ENCODE measurements at places on chromosomes 1 and 21.

GRCh38 chr1:103900005-103900404, 150.3 kb downstream of the AMY1C start:
- DNase-seq = no peak

DNA sequence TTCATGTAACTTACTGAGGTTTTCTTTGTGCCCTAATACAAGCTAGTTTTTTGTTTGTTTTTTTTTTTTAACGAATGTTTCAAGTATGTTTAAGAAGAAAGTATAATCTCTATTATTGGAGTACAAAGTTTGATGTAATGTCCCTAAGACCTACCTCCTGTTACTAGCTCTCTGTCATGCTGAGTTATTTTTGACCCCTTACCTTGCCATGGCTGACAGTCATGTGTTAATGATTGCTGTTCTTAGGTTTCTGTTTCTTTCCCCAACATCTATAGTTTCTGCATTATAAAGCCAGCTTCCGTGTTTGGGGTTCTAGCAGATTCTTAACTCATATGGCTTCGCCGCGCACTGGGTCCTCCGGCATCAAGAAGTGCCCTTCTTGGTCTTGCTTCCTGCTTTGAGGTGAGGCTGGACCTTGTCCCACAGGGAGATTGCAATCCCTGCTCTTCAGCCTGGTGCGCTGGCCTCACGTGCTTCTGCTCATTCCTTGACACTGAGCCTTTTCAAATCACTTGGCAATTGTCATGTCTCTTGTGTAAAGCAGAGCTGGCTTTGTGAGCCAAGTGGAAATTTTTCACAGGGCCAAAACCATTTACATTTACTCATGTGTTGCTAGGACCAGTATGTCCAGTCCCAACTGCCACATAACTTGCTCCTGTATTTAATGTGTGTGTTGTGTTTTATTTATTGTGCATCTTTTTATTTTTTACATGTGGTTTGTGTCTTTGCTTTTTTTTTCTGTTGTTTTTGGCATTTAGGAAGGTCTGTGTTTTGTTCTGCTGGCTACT, 135.0 kb upstream of the COL6A1 start:
- DNase-seq = no peak

DNA sequence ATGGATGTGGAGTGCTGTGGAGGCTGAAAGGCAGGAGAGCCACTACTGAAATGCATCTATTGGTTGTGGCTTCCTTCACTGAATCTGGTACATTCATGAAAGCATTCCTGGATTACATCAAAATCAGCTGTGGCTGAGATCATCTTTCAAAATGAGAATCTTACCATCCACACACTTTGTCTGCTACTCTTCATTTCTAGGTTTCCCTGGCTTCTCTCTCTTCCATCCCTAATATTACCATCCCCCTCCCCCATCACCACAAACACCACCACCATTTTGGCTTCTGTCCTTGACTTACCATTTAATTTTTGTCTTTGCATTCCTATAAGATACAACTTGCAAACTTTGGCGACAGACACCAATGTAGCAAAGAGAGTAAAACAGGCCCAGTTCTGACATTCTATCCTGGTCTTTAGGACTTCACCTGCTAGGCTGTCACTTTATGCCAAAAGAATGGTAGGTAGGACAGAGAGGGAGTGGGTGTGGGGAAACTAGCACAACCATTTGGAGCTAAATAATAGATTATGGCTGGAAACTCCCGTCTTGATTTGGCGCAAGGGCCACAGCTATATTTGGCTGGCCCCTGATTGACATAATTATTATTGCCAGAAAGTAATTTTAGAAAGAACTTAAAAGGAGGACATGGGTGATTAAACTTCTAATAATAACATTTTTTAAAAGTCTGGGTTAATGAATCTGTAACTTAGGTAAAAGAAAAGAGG, 15.1 kb upstream of the DUSP10 start:
- no peak for DNase-seq

DNA sequence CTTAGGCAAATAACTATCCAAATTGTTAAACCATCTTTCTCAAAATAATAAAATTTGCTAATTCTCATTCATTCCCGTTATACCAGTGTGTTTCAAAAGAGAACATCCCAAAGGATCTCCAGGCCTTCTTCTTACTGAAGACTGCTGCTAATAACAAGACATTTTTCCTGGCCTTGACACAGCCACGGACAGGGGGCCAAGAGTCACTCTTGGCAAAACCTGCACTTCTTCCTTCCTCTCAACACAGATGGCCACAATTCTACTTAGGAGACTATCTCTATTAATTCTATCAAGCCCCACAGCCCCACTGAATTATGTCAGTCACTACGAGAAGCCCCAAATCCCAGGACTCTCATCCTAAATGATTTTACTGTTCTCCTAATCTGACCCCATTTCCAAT, 86.0 kb downstream of the EVI5 start:
- DNase-seq = peak; percentile 27

DNA sequence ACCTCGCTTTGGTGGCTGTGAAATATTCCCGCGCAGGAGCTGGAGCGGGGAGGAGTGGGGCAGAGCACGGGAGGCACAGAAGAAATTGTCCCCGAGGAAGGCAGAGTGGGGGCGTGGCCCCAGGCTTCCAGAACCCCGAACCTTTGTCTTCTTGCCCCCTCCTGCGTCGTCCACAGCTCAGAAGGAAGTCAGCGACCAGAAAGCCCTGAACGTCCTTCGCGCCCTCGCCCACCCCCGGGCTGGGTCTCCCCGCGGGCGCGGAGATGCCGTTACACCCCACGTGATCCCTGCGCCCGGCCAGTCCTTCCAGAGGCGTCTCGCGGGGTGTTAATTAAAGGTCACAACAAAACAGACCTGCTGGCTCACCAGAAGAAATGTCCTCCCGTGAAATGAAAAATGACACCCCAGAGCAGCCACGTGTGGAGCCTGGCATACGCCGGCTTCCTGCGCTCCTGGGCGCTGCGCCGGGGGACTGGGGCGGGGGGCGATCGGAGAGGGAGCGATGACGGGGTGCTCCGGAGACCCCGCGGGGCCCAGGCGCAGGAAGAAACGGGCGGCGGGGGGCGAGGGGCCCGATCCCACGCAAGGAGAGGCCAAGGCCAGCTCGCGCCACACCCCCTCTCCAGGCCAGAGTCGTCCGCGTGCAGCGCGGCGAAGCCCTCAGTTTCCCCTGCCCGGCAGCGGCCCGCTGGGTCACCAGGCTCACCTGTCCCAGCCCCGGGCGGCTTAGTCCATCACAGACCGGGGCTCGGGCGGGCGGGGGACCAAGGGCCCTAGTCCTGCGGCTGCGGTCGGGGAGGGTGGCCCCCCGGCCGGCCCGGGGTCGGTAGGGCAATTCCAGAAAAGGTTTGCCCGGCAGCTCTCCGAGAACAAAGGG, 995 bp upstream of the KIF26B start:
- DNase-seq = peak; percentile 41

GRCh38 chr1:16111771-16112595, 38.5 kb upstream of the FAM131C start:
- DNase-seq = peak; percentile 80

- peak; percentile 66 for DNase-seq
Measured at GRCh38 chr1:229034342-229034741, 236.6 kb upstream of the RAB4A start.

- DNase-seq = no peak
Measured at GRCh38 chr1:43850591-43851233, 82.9 kb upstream of the ARTN start.

GRCh38 chr21:44425307-44425894, 29.9 kb upstream of the LRRC3 start:
- DNase-seq = peak; percentile 11

GRCh38 chr1:143736562-143736961, 235.2 kb downstream of the FAM72C start:
- DNase-seq = no peak

DNA sequence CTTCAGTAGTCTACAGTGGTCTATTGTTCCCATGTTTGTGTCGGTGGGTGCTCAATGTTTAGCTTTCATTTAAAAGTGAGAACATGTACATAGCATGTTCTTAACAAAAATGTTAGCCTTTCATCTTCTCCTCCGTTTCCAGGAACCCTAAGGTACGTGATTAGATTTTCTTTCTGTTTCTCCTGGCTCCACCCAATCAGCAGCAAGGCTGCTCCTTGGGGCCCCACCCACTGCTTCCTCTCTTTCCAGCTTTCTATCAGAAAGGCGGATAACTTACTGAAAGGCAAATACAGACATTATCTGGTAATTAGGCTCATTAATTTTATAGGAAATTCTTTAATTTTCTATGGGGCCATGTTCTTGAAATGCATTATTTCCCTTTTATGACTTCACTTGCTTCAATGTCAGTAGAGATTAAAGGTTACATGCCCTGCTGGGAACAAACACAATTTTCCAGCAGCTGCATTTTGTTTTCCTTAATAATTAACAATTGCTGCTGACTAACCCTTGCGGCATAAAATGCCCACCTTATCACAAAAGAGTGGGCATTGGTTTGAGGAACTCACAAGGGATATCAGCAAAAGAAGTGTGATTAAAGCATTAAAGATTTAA, 324.9 kb upstream of the SNX7 start:
- no peak for DNase-seq

DNA sequence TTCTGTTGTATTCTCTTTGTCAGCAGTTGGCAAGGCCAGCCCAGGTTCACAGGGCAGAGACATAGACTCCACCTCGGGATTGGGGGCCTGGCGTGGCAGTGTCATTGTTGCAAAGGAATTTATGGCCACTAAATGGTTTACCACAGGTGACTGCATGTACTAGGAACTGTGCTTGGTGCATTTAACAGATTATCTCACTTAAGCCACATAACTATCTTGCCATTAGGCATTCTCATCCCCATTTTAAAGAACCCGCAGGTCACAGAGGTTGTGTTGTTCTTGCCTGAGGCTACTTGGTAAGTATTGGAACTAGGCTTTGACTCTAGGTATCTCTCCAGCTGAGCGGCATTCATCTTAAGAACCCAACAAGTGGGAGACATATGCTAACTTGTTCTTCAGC, 9.7 kb downstream of the TLCD4 start:
- DNase-seq = no peak

DNA sequence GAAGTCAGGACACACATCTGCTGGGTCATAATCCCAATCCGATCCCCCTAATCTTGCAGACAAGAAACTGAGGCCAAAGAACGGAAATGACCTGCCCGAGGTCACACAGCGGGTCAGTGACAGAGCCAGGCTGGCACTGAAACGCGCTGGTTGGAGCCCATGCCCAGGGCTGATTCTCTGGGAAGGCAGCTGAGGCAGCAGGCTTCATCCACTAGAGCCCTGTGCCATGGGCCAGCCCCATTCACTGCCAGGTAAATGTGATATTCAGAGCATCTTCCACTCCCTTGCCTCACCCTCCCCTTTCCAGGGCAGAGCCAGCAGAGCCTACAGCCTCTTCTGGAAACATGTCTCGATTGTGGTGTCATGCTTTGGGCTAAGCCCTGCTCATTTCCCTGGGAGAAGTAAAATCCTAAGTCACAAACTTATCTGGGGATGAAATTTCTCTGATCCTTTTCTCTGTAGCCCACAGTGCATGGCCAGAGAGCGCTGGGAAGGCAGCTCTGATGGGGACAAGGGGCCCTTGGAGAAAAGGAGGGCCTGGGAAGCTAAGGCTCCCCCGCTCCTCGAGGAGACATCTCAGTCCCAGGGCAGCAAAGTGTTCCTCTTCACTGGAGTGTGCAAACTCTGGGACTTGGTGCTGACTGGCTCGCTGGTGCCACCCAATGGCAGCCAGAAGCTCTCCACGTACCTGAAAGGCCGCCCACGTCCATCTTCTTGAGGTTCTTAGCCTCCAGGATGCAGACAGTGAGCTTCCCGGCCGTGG, 110.4 kb downstream of the SYT2 start:
- DNase-seq = peak; percentile 77

DNA sequence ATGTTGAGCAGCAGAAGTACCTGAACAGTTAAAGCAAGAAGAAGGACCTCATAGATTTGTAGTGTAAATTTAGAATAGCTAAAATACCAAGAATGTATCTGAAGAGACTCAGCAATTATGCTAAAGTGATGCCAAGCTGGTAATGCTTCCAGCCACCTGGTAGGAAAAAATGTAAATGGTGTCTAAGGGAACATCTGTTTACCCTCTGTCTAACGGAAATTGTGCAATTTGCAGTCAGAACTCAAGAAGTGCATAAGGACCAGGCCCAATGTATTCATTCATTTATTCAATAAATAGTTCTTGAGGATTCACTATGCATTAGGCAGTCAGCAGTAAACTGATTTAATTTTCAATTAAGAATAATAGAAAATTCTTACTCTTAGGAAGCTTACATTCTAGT, 116.0 kb upstream of the ADGRL4 start:
- DNase-seq = no peak

GRCh38 chr21:42039470-42039901, 29.3 kb upstream of the ZBTB21 start:
- DNase-seq = no peak

- no peak for DNase-seq
Measured at GRCh38 chr21:29582855-29583254, 284.1 kb downstream of the BACH1 start.

- no peak for DNase-seq
Measured at GRCh38 chr1:227429447-227430359, 111.4 kb upstream of the CDC42BPA start.

- no peak for DNase-seq
Measured at GRCh38 chr1:243980471-243980870, 70.6 kb upstream of the ZBTB18 start.

DNA sequence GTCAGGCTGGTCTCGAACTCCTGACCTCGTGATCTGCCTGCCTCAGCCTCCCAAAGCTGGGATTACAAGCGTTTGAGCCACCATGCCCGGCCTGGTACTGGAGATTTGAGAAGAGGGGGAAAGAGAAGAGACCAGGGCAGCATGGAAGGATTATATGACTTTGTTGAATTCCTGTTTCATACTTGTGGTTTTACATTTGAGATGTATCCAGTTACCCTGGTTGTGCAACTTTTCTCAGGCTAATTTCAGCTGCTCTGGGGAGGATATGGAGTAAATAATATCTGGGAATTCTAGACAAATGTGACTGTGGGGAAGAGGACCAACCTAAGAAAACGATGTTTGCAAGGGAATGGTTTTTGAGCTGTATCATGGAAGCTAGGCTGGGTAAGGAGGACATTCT, 89.5 kb upstream of the GREM2 start:
- DNase-seq = no peak

DNA sequence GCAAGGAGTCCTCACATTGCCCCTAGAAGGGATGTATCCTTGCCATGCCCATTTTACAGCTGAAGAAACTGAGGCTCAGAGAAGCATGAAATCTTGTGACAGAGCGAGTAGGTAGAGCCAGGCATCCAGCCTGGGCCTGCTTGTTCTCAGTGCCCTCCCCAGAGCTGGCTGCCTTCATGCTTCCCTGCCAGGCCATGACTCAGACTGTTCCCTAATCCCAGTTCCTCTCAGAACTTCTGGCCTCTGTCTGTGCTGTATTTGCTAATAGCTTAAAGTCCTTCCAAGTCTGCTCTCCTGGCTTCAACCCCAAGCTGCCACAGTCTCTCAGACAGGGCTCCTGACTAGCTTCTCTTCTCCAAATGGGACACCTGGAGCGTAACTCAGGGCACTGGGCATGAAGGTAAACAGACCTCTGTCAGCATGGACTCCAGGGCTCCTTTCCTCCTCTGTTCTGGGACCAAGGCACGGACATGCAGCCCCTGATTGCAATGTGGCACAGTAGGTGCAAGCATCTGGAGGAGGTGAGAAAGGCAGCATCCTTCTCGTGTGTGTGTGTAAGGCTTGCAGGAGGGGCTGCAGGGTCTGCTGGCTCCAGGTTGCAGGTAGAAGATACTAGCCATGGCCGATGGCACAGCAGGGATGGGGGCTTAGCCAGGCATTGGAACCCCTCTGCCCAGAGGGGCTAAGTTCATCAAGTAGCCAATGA, 122.7 kb downstream of the HMGB4 start:
- DNase-seq = peak; percentile 56

GRCh38 chr1:247367786-247368422, 36.2 kb upstream of the ZNF496 start:
- no peak for DNase-seq

GRCh38 chr1:103911450-103911849, 161.8 kb downstream of the AMY1C start:
- no peak for DNase-seq

Data from right hindlimb (tissue), 1 donor.